Skeletal muscle cell (primary cell): ENCODE measurements at places on chromosomes 6 and 20.

- DNase-seq = no peak
Observed at GRCh38 chr20:2576317-2576727, 39.9 kb downstream of the TMC2 start.

GRCh38 chr6:113570641-113571040 lies 286.5 kb upstream of the MARCKS start:
- DNase-seq = no peak

DNA sequence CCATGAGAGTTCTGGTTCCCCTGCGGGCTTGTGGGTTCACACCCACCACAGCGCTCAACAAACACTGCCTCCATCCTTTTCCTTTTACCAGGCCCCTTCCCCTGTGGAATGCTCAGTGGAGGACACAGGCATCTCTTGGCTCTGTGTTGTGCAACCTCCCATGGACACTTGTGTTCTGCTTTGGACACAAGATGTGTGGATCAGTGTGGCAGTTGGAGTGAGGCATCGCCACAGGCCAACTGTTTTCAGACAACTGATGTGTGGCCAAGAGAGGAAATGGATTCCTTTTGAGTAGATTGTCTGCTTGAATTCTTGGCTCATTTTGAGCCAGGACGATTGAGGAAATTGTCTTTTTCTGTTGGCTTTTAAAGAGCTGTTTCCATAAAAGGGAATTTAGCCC lies 26.8 kb downstream of the CST8 start:
- no peak for DNase-seq

DNA sequence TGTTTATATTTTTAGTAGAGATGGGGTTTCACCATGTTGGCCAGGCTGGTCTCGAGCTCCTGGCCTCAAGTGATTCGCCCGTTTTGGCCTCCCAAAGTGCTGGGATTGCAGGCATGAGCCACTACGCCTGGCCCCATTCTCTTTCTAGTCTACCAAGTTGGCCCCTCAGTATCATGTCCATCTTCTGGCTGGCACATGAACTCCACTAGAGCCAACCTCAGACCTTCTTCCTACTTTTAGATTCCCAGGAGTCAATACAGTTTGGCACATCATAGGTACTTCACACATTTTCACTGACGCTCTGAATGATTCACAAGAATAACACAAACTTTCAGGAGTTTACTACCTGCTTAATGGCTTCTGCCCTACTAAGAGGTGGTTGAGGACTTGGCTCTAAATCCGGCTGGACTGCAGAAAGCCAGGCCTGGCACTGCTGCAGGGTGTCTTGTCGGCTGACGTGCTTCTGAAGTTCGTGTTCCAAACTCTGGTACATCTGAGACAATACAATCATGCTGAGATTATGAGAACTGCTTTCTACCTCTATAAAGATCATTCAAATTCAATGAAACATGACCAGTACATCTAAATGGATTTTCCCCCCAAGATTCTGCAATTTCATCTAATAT lies 293.3 kb downstream of the SYNE1 start:
- no peak for DNase-seq

DNA sequence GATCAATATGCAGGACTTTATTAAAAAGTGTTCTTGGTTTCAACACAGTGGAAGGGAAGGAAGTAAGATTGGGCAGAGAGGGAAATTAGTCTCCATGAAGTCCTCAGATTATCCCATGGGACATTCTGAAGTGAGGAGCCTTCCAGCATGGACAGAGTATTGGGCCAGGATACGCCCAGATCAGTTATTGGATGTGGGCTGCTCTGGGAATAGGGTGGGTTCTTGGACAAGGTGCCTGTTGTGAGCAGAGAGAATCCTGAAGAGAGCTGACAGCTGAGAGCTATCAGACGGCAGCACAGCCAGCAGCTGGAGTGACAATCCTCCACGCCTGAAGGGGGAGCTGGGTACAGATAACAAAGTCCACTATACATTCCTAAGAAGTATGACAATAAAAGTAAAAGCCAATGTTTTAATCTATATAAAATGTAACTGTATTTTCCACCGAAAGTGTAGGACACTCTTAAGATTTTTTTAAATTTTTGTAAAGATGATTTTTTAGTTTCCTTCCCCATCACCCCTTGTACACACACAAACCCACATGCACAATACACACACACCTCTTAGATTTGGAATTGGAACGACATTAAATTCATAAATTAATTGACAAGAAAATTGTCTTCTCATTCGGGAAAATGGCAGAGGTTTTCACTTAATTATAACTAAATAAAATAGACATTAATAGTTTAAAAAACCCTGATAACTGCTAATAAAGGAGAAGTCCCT lies 107.8 kb downstream of the FBXO5 start:
- DNase-seq = no peak

DNA sequence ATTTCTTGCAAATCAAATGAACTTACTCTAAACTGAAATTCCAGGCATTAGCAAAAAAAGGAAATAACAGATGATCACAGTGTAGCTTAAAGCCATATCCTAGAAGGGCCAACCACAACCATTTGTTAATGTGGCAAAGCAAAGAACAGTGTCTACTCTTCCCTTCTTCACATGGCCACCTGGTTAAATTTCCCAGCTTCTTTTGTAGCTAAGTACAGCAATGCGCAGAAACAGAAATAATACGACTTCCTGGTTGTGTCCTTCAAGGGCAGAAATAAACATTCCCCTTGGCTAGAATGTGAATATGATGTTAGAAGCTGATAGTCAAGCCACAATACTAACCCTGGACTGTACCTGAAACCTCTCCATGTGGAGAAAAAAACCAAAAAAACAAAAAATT lies 9.6 kb downstream of the SNX3 start:
- DNase-seq = no peak

GRCh38 chr6:43287717-43288679 lies 10.1 kb upstream of the SLC22A7 start:
- DNase-seq = no peak

DNA sequence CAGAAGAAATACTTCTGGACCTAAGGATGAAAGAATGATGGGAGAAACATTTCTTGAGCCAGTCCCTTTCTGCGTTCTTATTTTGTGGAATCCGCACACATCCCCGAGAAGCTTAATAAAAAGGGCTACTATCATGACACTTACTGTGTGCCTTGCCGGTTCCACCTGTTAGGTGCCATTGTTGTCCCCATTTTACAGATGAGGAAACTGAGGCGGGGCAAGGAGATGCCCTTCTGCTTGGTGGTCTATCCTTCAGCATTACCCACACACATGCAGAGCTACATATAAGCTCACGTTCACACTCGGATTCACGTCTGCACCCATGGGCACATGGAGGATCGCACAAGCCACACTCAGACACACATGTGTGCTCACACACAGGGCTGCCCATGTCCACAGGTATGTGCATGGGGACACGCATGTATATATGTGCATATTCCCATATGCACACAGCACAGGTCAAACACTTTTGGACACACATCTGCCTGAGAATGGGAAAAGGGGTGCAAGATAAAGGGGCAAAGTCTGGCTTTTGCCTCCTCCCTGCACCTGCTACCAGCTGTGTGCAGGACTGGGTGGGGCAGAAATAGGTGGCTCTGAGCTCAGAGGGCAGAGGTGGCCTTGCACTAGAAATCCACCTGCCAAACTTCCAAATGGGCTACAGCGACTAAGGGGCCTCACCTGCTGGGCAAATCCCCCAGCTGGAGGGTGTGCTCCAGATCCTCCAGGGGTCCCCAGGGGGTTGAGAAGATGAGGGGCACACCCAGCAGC lies 30.5 kb upstream of the ADA start:
- DNase-seq = no peak

DNA sequence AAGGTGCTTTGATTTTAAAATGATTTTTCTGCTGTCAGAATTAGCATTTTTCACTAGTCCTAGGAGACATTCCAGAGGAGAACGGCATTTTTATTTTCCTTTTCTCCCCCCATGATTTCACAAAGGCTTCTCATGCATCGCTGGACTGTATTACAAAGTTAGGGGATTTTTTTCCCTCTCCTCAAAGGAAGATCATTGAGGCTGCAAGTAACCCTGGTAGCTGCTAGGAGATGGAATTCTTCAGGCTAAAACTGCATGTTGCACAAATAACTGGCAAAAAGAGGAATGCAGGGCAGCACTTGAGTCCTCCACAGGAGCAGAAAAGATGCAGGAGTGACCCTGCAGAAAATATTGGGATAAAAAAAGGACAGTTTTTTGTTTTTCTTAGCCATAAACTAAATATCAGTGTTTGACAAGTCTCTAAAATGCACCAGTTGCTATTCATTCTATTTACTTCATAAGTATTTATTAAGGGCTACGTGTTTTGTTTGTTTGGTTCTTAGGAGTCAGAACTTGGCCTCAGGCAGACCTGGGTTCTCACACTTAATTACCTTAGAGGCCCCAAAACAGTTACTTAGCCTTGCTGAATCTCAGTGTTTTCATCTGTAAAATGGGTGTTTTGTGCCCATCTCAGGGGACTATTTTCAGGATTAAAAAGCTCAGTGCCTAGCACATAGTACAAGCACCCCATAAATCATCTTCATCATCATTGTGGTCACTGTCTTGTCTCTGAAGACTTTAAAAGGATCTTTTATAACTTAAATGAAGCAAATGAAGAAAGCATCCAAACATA lies 144.5 kb upstream of the ID4 start:
- no peak for DNase-seq

GRCh38 chr20:2637246-2637645 lies 15.2 kb upstream of the NOP56 start:
- no peak for DNase-seq

- no peak for DNase-seq
Observed at GRCh38 chr20:19382386-19383340, 170.2 kb downstream of the SLC24A3 start.

DNA sequence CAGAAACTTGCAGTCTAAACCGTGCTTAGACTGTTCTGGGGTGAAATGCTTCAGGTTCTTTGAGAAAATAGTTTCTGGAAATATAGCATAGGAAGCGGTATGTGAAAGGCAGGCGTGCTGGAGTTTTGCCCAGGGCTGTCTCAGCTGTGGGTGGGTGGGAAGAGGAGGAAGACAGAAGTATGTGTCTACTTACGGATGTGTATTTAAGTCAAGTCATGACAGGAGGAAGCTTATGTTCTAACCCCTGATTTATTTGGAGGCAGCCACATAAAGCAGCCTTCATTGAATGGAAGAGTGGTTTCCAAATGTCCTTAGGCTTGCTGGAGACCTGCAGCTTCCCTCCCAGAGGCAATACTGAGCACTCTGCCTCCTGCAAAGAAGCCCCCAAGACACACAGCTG lies 345.8 kb upstream of the PRND start:
- DNase-seq = peak; percentile 89

- no peak for DNase-seq
Observed at GRCh38 chr20:47280228-47280627, 76.3 kb downstream of the ZMYND8 start.

GRCh38 chr6:135897087-135897486 lies 45.6 kb downstream of the PDE7B start:
- DNase-seq = no peak

DNA sequence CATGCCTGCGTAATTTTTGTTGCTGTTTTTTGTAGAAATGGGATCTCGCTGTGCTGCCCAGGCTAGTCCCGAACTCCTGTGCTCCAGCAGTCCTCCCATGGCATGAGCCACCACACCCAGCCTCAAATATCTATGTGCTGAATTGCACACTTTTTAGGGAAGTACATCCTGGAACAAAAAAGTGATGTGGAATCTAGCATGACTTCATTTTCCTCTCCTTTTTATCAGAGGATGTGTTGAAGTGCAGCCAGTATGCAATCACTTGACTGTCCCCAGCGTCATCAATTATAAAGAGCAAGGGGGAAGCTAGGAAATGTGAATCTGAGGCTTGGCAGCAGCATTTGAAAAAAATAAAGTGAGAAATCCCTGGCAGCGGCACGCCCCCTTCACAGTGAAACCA lies 6.4 kb upstream of the EXOC2 start:
- DNase-seq = no peak

GRCh38 chr6:84774157-84774984 lies 10.0 kb upstream of the TBX18 start:
- no peak for DNase-seq

DNA sequence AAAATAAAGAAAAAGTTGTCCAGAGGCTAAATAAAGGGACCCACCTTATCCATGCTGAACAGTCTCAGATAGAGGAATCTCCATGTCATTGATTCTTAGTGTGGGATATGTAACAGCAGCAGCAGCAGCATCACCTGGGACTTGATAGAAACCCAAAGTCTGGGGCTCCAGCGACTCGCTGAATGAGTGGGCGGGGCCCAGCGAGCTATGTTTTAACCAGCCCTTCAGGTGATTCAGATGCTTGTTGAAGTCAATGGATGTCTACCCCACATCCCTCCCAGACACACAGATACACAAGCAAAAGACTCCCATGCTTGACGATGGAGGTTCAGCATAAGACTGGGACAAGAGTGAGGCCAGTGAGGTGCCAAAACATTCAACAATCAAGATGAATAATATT lies 298.6 kb downstream of the UBE3D start:
- no peak for DNase-seq

GRCh38 chr6:45661661-45662060 lies 283.9 kb upstream of the SUPT3H start:
- DNase-seq = peak; percentile 93
